Purkinje cell (primary cell): ENCODE measurements at places on chromosomes 5 and 9. TPM values are rescaled to one million over a fixed set of nuclear protein-coding genes. Genes with fewer than 3 reads are reported as not detected.

Gene NDOR1
- polyA plus RNA-seq: 0.10 and 0.11 TPM in 2 replicates

Gene GRM6
- 0.05 TPM in 1 of 2 replicates, not detected in the other for polyA plus RNA-seq

Gene PCDHA11
- polyA plus RNA-seq: 2.2 and 2.8 TPM in 2 replicates

Gene SLC45A2
- 1.8 TPM in 1 of 2 replicates, not detected in the other for polyA plus RNA-seq

Gene IL5
- polyA plus RNA-seq: not detected in 2 replicates

Gene SLC1A3
- polyA plus RNA-seq: 345 and 350 TPM in 2 replicates

Gene SNX2
- polyA plus RNA-seq: 333 and 373 TPM in 2 replicates

Gene PDZD2
- polyA plus RNA-seq: 12.9 and 18.0 TPM in 2 replicates

Gene SNCB
- 6.9 and 17.0 TPM in 2 replicates for polyA plus RNA-seq

Gene DIPK1B
- 9.0 and 15.5 TPM in 2 replicates for polyA plus RNA-seq

Gene ZNF658
- 3.7 and 5.0 TPM in 2 replicates for polyA plus RNA-seq

Gene SLC46A2
- 0.35 TPM in 1 of 2 replicates, not detected in the other for polyA plus RNA-seq

Gene SLC6A3
- not detected in 2 replicates for polyA plus RNA-seq

Gene TMOD1
- polyA plus RNA-seq: 8.3 and 15.1 TPM in 2 replicates

Gene SLC6A7
- 0.65 TPM in 1 of 2 replicates, not detected in the other for polyA plus RNA-seq

Gene FAM221B
- polyA plus RNA-seq: not detected in 2 replicates

Gene OGN
- polyA plus RNA-seq: 13.1 and 31.8 TPM in 2 replicates

Gene SET
- polyA plus RNA-seq: 177 and 187 TPM in 2 replicates

Gene GGTA1
- not detected in 2 replicates for polyA plus RNA-seq

Gene SHOC1
- 0.62 and 0.76 TPM in 2 replicates for polyA plus RNA-seq

Gene INSL4
- polyA plus RNA-seq: not detected in 2 replicates

Gene OBP2B
- polyA plus RNA-seq: not detected in 2 replicates

Gene SLC28A3
- polyA plus RNA-seq: 0.15 TPM in 1 of 2 replicates, not detected in the other

Gene LCN12
- polyA plus RNA-seq: not detected in 2 replicates

Gene TNFSF15
- not detected in 2 replicates for polyA plus RNA-seq

Gene CER1
- polyA plus RNA-seq: not detected in 2 replicates

Gene PPP2R2B
- 115 and 131 TPM in 2 replicates for polyA plus RNA-seq

Gene NIM1K
- 0.27 and 1.3 TPM in 2 replicates for polyA plus RNA-seq

Gene EIF4E1B
- polyA plus RNA-seq: not detected in 2 replicates

Gene TMEM171
- polyA plus RNA-seq: 3.5 TPM in 1 of 2 replicates, not detected in the other

Gene GPX3
- polyA plus RNA-seq: 2.3 and 6.8 TPM in 2 replicates

Gene IGFBPL1
- polyA plus RNA-seq: 1.3 TPM in 1 of 2 replicates, not detected in the other

Gene FOXD4L3
- polyA plus RNA-seq: not detected in 2 replicates

Gene OR1Q1
- not detected in 2 replicates for polyA plus RNA-seq

Gene IL4
- 0.71 TPM in 1 of 2 replicates, not detected in the other for polyA plus RNA-seq

Gene PAEP
- not detected in 2 replicates for polyA plus RNA-seq

Gene PLK2
- 8.0 and 20.5 TPM in 2 replicates for polyA plus RNA-seq

Gene CACNA1B
- polyA plus RNA-seq: 0.41 and 1.9 TPM in 2 replicates
